ENCODE measurements at places on chromosomes 7 and 10. TPM values are rescaled to one million over a fixed set of nuclear protein-coding genes. Genes with fewer than 3 reads are reported as not detected.

GRCh38 chr10:5014936-5015335, 11.3 kb upstream of the AKR1C2 start:
- no peaks in the 10 kb centered on the region for H3K36me3 ChIP-seq
- H3K4me1 ChIP-seq, result no peaks in the 10 kb centered on the region
- H3K27ac ChIP-seq, result no peak overlapping the region
- DNase-seq, result no peak

- H3K4me1 ChIP-seq, result no peaks in the 10 kb centered on the region
- DNase-seq, result no peak
- H3K4me3 ChIP-seq, result no peak overlapping the region
- no peak overlapping the region for H3K27ac ChIP-seq
Observed at GRCh38 chr7:87672217-87672616, 44.0 kb downstream of the RUNDC3B start.

DNA sequence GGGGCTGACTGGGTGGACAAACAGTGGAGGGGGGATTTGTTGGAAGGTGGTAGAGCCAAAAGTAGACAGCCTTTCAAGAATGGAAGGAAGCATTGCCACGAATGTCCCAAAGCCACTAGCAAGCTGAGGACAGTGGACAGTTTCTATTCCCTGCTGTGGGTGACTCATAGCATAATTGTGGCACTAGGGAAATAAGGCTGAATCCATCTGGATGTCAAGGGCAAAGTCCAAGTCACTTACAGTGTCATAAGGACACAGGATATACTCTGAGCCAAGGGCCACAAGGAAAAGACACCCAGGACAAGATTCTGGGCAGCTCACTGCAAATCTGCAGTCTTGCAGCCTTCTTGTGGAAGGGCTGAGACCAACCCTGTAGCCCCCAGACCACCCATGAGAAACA, 79.7 kb downstream of the FRMPD2 start:
- H3K27ac ChIP-seq, result no peak overlapping the region
- DNase-seq, result no peak
- no peaks in the 10 kb centered on the region for H3K4me1 ChIP-seq
- H3K27me3 ChIP-seq, result peaks cover 3% of the 10 kb centered on the region
- no peaks in the 10 kb centered on the region for H3K36me3 ChIP-seq

DNA sequence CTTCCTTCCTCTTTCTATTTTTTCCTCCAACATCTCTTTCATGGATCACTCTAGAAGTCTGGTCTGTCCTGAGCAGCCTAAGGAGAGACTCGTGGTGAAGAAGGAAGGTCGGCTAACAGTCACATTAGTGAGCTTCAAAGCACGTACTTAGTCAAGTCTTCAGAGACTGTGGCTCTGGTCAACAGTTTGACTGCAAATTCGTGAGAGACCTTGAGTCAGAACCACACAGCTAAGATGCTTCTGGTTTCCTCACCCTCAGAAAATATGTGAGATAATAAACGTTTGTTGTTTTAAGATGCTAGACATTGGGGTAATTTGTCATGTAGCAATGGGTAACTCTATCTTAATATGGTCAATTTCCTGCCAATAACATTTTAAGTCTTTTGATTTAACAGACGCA, 126.2 kb upstream of the LRRN3 start:
- no peak overlapping the region for H3K4me3 ChIP-seq
- H3K27ac ChIP-seq, result no peak overlapping the region
- DNase-seq, result no peak
- H3K4me1 ChIP-seq, result peaks cover 11% of the 10 kb centered on the region
- H3K36me3 ChIP-seq, result peaks cover 4% of the 10 kb centered on the region

DNA sequence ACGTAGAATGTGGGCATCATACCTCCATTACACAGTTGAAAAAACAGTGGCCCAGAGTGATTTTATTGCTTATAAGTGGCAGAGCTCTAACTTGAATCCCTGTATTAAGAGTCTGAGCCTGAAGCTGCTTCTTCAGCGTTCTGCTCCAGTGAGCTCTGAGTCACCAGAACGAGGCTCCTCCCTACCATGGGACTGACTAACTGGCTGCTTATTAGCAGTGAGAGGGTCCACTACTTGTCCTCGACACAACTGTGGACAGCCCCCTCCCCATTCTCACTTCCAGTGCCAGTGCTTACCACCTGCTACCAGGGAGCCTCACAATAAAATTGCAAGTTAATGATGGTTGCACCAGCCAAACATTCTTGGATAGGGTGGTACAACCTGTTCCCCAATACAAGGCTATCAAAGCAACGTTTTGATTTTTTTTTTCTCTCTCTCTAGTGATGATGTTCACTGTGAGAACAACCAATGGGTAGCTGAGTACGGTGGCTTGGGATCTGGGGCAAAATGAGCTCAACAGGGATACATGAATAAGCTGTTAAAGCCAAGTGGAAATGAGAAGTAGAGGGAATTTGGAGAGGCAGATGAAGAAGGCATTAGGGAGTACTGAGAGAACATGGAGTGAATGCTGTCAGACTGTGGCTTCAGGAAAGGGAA, 2.7 kb upstream of the NRG3 start:
- H3K27me3 ChIP-seq, result peaks cover 29% of the 10 kb centered on the region
- no peak for DNase-seq
- no peak overlapping the region for H3K27ac ChIP-seq
- H3K4me1 ChIP-seq, result peaks cover 21% of the 10 kb centered on the region

GRCh38 chr10:98901441-98902110, 334.1 kb downstream of the HPSE2 start:
- H3K4me1 ChIP-seq, result no peaks in the 10 kb centered on the region
- H3K4me3 ChIP-seq, result no peak overlapping the region
- H3K27me3 ChIP-seq, result no peaks in the 10 kb centered on the region
- H3K36me3 ChIP-seq, result no peaks in the 10 kb centered on the region
- no peak overlapping the region for H3K27ac ChIP-seq

- no peak for DNase-seq
- H3K27ac ChIP-seq, result no peak overlapping the region
- H3K4me3 ChIP-seq, result no peak overlapping the region
- H3K36me3 ChIP-seq, result no peaks in the 10 kb centered on the region
- no peaks in the 10 kb centered on the region for H3K27me3 ChIP-seq
- no peaks in the 10 kb centered on the region for H3K4me1 ChIP-seq
Observed at GRCh38 chr10:75202321-75203045, 8.1 kb upstream of the VDAC2 start.

DNA sequence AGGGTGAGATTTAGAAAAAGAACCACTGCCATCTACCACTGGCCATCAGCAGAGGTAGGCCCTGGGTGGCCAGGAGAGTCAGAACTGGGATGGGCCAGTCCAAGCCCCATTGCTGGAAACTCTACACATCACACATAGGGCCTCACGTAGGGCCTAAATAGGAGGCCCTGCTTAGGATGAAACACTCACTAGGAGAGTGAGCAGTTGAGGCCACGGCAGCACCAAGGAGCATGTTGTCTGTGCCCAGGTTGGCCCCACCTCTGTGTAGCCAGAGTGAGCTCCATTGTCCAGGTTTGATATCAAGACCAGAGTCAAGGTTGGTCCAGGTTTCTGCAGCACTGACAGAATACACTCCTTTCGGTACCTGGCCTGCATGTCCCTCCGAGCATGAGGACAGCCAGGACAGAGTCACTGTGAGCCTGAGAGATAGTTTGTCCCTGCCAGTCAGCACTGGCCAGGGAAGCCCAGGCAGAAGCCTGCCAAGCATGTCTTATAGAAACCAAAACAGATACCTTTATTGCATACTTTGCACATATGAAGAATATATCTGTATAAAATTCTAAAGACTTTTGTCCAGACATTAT, 77.9 kb upstream of the CAMK2B start:
- no peaks in the 10 kb centered on the region for H3K27me3 ChIP-seq
- peak overlapping the region; percentile 79 for H3K27ac ChIP-seq
- H3K4me3 ChIP-seq, result no peak overlapping the region

DNA sequence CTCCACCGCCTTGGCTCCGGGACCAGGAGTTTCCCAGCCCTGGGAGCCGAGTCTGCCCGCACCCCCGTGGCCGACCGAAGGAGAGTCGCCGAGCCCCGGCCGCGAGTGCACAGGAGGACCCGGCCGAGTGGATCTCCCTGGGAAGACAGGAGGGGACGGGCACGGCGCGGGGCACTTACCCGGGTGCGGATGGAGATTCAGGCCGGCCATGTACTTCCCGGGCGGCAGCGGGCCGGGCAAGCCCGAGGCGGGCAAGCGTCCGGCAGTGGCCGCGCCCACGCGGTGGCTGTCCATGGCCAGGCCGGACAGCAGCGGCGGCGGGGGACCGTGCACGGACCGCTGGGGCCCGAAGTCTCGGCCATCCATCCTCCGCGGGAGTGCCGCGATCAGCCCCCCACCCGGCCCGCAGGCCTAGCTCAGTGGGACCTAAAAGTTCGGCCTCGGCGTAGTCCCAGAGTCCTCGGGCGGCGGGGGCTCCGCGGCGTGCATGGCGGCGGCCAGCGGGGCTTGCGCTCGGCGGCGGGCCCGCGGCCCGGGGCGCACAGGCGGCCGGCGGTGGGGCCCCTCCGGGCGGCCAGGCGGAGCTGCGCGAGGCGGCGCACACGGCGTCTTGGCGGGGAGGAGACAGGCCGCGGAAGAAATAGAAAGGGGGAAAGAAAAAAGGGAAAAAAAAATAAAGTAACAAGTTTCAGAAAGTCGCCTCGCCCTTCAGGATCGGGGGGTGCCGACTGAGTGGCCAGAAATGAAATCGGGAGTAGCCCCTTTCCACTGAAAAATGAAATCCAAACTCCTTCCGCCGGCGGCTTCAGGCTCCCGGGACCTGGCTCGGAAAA, 2.5 kb downstream of the TNRC18 start:
- peaks cover 57% of the 10 kb centered on the region for H3K4me1 ChIP-seq
- H3K27me3 ChIP-seq, result peaks cover 42% of the 10 kb centered on the region
- H3K36me3 ChIP-seq, result no peaks in the 10 kb centered on the region
- peak overlapping the region; percentile 88 for H3K4me3 ChIP-seq

DNA sequence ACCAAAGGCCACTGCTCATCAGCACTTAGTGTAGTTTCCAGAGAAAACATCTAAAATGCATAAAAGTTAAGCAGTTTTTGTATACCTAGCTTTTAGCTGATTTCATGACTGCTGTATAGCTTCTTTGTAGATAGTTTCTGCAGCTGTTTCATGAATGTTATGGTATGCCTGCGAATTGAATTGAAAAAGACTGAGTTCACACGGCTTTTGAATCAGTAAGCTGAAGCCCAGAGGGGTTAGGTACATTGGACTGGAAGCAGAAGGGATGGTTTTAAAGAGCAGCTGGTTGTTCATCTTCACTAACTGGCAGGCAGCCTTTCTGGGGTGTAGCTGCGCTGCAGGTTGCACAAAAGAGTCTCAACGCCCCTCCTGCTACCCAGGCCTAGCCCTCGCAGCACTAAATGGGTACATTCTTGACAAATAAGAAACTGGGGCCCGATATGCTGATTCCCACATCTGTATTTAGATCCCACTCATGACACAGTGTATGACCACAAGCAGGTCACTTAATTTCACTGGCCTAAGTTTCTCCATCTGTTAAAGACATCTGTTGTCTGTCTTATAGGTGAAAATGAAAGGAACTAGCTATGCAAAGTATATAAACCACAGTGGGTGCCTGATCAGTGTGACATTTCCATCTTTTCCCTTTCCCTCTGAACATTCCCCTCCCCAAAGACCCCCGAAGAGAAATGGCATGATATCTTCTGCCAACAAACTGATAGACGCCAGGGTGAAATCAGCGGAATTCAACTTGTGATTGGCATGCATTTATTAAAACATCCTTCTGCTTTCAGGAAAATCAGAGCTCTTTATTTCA, 85.9 kb upstream of the AGBL3 start:
- no peaks in the 10 kb centered on the region for H3K4me1 ChIP-seq
- H3K4me3 ChIP-seq, result no peak overlapping the region
- DNase-seq, result no peak
- H3K27ac ChIP-seq, result no peak overlapping the region

- peaks cover 11% of the 10 kb centered on the region for H3K36me3 ChIP-seq
- DNase-seq, result peak; percentile 41
- H3K27ac ChIP-seq, result no peak overlapping the region
- H3K4me3 ChIP-seq, result peak overlapping the region; percentile 85
- peaks cover 30% of the 10 kb centered on the region for H3K27me3 ChIP-seq
Observed at GRCh38 chr10:17453373-17454091, 863 bp downstream of the ST8SIA6 start.

GRCh38 chr7:25855854-25856782, 295.9 kb upstream of the NFE2L3 start:
- H3K27ac ChIP-seq, result no peak overlapping the region
- H3K4me1 ChIP-seq, result peaks cover 19% of the 10 kb centered on the region
- peaks cover 9% of the 10 kb centered on the region for H3K36me3 ChIP-seq
- no peak for DNase-seq
- no peak overlapping the region for H3K4me3 ChIP-seq

ZNF786 gene
- 17.6 TPM for total RNA-seq

SLC26A3 gene
- total RNA-seq, result not detected

FAM221A gene
- total RNA-seq, result 7.6 TPM

IL6 gene
- total RNA-seq, result not detected

PRKCQ gene
- 60.0 TPM for total RNA-seq

LMOD2 gene
- not detected for total RNA-seq

TMEM270 gene
- total RNA-seq, result not detected

Data from naive thymus-derived CD8-positive, alpha-beta T cell (primary cell).